WTC11 (cell line): ENCODE measurements at places on chromosomes 7 and 10. TPM values are rescaled to one million over a fixed set of nuclear protein-coding genes. Genes with fewer than 3 reads are reported as not detected.
A peak's percentile ranks its signal among the peaks of the same experiment; 100 is the strongest.

DNA sequence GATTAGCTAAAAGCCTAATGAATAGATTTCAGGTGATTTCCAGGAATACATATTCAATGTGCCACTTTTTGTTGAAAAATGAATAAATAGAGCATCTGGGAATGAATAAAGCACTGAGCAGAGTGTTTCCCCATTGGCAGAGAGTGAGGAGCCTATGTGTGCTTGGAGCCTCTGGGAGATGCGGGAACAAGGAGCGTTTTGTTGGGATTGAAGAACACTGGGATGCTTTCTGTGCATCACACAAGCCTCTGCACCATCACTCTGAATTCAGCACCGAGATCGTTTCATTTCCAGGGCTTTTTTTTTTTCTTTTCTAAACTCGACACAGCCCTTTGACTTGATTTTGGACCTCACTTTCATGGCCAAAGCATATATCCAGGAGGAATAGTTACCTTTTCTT lies 111.4 kb downstream of the BAMBI start:
- H3K4me3 ChIP-seq = no peak overlapping the region
- H3K4me1 ChIP-seq = peaks cover 16% of the 10 kb centered on the region
- H3K36me3 ChIP-seq = no peaks in the 10 kb centered on the region
- peaks cover 24% of the 10 kb centered on the region for H3K27me3 ChIP-seq

GPR158 gene
- 0.34 to 0.63 TPM (median 0.44 TPM) in 3 replicates for total RNA-seq

EN2 gene
- total RNA-seq = not detected in 3 replicates

DNA sequence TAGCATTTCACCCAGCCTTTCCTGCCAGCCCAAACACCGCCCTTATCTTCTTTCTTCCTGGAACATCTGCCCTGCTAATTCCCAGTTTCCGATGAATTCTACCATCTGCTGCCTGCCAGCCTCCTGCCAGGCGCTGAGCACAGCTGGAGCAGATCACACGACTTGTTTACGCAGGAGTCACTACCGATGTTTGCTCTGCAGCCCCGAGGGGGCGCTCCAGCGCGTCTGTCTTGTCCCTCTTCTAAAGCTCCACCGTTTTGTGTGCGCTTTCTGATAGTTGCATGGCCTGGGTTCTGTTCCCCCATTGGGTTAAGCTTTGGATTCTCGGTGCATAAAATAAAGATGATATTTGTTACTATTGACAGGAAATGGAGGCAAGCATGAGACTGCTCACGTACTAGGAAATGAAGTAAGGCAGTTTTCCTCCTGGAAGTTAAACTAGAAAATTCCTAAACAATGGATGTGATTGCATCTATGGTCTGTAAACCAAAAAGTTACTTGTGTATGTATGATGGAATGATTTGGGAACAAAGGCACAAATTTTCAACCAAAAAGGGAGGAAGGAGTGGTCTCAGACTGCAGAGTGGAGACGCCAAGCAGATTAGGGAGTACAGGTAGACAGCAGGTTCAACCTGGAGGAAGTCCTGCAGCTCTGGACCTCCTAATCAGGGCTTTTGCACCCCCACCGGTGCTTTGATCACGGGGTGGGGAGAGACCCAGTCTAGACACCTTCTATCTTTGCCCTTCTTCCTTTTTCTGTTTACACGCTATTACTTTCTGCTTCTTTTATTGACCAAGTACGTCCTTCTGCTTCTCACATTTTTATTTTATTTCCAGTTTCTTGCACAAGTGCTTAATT lies 2.2 kb upstream of the RBM17 start:
- H3K27me3 ChIP-seq = no peaks in the 10 kb centered on the region; the same call in 1 of the 2 replicates
- peak; percentile 92 for DNase-seq
- peak overlapping the region; percentile 76; the same call in 1 of the 2 replicates for H3K27ac ChIP-seq
- H3K4me3 ChIP-seq = no peak overlapping the region
- H3K4me1 ChIP-seq = peaks cover 38% of the 10 kb centered on the region
- no peaks in the 10 kb centered on the region for H3K36me3 ChIP-seq
